A549 treated with RU486 at 1 μM for 4 hours (cell line): ENCODE measurements at places on chromosomes 2 and 18. TPM values are rescaled to one million over a fixed set of nuclear protein-coding genes. Genes with fewer than 3 reads are reported as not detected.

The KCNIP3 gene
- 0.83 to 1.9 TPM (median 1.6 TPM) in 5 replicates for total RNA-seq

The LRRTM1 gene
- total RNA-seq = not detected in 5 replicates

The RTP5 gene
- total RNA-seq = not detected in 5 replicates

The GREB1 gene
- total RNA-seq = 1.8 to 3.7 TPM (median 3.0 TPM) in 5 replicates

The LRATD1 gene
- 0.06 to 0.07 TPM in 2 of 5 replicates, not detected in the others for total RNA-seq

The CLEC4F gene
- total RNA-seq = not detected in 5 replicates

The RNF138 gene
- total RNA-seq = 13.4 to 16.5 TPM (median 14.1 TPM) in 5 replicates

The NEUROD1 gene
- total RNA-seq = not detected in 5 replicates

The MAPK4 gene
- total RNA-seq = 0.08 to 0.16 TPM (median 0.13 TPM) in 4 of 5 replicates, not detected in the other

The UGT1A8 gene
- total RNA-seq = 0.06 to 0.13 TPM in 2 of 5 replicates, not detected in the others

The COBLL1 gene
- 2.7 to 4.4 TPM (median 4.0 TPM) in 5 replicates for total RNA-seq

The FBXO15 gene
- 0.54 to 1.6 TPM (median 0.84 TPM) in 5 replicates for total RNA-seq

The ELOA2 gene
- not detected in 5 replicates for total RNA-seq

The EMX1 gene
- total RNA-seq = 0.27 TPM in 1 of 5 replicates, not detected in the others

The IL1A gene
- 0.10 to 0.23 TPM (median 0.12 TPM) in 5 replicates for total RNA-seq

The SGPP2 gene
- total RNA-seq = 0.11 to 0.33 TPM (median 0.20 TPM) in 5 replicates

The ALK gene
- total RNA-seq = not detected in 5 replicates

The RTN4 gene
- total RNA-seq = 337 to 523 TPM (median 480 TPM) in 5 replicates

The TWIST2 gene
- total RNA-seq = 11.0 to 21.1 TPM (median 20.6 TPM) in 5 replicates

The TOGARAM2 gene
- 0.09 to 0.20 TPM (median 0.18 TPM) in 4 of 5 replicates, not detected in the other for total RNA-seq

The LOXHD1 gene
- total RNA-seq = not detected in 5 replicates

The CTAGE1 gene
- total RNA-seq = not detected in 5 replicates

The EPB41L5 gene
- total RNA-seq = 2.7 to 4.8 TPM (median 4.3 TPM) in 5 replicates

The SERPINB12 gene
- total RNA-seq = not detected in 5 replicates
